ENCODE measurements at places on chromosomes 5 and 9.
A peak's percentile ranks its signal among the peaks of the same experiment; 100 is the strongest.

DNA sequence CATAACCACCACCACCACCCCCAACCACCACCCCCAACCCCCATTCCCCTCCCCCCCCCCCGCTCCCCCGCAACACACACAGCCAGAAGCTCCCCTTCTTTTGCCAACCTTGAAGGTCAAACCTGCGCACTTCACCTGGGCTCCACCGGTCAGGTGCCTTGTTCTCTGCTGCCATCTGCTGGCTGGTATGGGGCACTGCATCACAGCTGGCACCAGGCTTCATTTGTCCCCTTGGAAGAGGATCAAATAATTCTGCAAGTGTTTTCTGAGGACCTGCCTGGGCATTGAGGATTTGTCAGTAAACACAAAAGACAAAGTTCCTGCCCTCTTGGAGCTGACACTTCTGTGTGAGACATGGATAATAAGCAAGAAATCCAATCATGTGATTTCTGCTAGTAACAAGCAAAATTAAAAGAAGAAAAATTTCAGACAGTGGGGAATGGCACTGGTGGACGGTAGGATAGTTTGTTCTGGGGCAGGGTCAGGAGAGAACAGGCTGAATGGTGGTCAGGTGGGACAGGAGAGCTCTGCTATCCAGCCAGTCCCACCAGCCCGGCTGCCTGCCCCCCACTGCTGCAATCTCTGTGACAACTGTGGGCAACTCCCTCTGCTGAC, 55.6 kb upstream of the LMX1B start:
- peak; percentile 70 for ATAC-seq

DNA sequence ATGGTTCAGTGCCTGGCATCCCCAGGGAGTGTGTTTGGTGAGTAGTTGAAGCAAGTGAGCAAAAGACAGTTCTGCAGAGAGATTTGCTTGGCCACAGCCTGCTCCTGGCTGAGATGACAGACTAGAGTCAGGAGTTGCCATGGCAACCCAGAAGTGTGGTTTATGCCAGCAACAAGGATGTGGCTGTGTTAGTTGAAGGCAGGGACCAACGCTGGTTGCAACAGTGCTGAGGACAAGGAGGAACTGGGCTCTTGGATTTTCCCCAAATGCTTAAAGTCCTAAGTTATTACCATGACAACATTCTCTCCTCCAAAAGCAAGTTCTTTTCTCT, 2.7 kb downstream of the NXNL2 start:
- ATAC-seq = peak; percentile 8

DNA sequence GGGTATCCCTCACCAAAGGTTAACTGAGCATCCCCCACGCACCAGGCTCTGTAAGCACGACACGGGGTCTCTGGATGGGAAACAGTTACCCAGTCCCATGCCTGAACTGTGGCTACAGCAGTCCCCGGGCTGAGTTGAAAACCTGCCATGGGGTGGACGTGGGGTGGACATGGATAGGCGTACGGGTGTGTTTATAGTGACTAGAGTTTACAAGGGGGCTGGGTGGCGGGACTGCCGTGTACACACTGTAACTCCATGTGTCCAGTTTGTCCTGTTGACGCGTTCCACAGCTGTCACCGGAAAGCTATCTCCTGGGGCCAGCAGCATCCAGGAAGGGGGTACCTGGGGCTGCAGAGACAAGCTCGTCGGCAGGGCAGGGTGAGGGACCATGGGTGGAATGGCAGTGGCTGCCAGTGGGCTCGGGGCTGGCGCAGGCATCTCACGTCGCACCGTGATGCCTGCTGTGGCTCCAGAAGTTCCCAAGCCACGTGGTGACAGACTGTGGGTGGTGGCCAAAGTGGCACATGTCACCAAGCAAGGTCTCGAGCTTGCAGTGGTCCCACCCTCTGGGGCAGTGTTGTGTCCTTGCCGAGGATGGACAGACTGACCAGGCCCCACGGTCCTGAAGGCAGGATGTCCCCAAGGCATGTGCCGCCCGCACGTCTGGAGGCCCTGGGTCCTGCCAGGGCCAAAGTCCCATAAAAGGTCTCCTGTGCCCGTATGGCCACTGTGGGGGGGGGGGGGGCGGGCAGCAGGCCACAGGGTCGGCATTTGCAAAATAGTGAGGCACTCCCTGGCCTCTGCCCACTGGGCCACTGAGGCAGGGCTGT, 29.3 kb upstream of the RNF130 start:
- no peak for ATAC-seq

- peak; percentile 43 for ATAC-seq
Measured at GRCh38 chr9:124257844-124258606, at the start of gene NEK6. Gene NEK6 (plus strand): TSS chr9:124257949. CDS start chr9:124301965, 44,016 bp downstream.

DNA sequence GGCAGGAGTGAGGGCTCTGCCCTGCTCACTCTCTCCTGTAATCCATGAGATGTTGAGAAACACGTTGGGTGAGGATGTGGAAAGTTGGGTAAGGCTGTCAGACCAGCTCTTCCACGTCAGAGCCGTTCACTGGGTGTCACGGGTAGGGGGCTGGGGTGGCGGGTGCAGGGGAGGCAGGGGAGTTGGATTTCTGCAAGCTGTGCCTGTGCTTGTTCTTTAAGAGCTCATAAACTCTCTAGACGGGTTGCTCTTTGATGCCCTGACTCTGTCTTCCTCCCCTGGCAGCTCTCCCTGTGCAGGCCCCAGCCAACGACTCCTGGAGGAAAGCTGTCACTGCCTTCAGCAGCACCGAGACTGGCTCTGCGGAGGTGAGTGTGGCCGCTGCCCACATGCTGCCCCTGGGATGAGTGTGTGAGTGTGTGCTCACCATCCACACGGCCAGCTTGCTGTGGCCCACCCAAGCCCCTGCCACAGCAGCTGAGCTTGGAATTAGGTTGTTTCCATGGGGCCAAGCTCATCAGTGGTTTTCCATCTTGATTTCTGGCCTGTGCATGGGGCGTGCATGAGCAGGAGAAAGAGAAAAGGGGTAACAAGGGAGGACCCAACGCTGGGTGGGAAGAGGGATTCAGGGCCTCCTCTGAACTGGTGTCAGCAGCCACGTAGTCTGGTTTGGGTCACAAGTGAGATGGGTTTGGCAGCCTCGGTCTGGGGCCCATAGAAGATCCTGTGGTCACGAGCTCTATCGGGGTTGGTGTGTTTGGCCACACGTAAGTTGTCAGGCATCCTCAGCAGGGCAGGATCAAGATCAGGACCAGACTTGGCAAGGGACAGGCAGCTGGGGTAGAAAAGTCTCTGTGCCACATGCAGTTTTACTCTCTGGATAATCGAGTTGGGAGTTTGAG, 21.0 kb upstream of the POMT1 start:
- ATAC-seq = no peak

All from activated CD4-positive, CD25-positive, alpha-beta regulatory T cell treated with anti-CD3 and anti-CD28 coated beads, Interleukin-2, amount 50 U/mL, for 24 hours (primary cell).